ENCODE measurements at places on chromosomes 4 and X.

- no peak for DNase-seq
Measured at GRCh38 chr4:53019485-53020382, 157.6 kb downstream of the RASL11B start.

- no peak for DNase-seq
Measured at GRCh38 chr4:5256421-5256820, 205.1 kb downstream of the STK32B start.

- no peak for DNase-seq
Measured at GRCh38 chrX:14712096-14712495, 160.8 kb downstream of the FANCB start.

DNA sequence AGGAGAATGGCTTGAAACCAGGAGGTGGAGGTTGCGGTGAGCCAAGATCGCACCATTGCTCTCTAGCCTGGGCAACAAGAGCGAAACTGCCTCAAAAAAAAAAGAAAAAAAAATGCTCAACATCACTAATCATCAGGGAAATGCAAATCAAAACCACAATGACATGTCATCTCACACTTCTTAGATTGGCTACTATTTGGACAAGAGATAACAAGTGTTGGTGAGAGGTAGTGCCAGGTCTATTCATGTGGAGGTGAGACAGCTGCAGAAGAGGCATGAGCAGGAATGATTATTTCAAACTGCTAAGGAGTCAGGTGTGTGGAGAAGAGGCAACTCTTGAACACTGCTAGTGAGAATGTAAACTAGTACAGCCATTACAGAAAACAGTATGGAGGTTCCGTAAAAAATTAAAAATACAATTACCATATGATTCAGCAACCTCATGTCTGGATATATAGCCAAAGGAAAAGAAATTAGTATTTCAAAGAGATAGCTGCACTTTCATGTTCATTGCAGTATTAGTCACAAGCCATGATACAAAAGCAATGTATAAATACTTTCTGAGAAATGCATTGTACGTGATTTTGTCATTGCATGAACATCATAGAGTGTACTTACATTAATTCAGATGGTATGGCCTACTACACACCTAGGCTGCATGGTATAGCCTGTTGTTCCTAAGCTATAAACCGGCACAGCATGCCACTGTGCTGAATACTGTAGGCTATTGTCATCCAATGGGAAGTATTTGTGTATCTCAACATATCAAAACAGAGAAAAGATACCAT is 75.3 kb downstream of the TMEM144 start:
- DNase-seq: no peak

DNA sequence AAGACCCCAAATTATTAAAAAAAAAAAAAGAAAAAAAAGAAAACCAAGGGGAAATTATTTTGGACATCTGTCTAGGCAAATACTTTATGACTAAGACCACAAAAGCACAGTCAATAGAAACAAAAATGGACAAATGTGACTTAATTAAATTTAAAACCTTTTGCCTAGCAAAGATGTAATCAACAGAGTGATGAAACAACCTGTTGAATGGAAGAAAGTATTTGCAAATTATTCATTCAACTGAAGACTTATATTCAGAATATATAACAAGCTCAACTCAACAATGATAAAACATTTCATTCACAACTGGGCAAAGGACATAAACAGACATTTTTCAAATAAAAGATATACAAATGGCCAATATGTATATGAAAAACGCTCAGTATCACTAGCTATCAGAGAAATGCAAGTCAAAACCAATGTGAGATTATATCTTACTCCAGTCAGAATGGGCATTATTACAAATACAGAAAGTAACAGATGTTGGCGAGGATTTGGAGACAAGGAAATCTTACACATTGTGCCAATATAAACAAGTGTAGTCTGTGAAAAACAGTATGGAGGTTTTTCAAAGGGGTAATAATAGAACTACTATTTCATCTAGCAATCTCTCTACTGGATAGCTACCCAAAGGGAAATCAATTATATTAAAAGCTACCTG is 67.1 kb downstream of the FAAH2 start:
- no peak for DNase-seq

Measured in activated T-helper 1 cell treated with Interleukin-2 at 50 U/mL for 16 hours (primary cell).